ENCODE measurements at places on chromosomes 2 and 18. TPM values are rescaled to one million over a fixed set of nuclear protein-coding genes. Genes with fewer than 3 reads are reported as not detected.

Gene PPIL3
- polyA plus RNA-seq = 65.3 TPM

Gene SLC9A4
- polyA plus RNA-seq = 0.12 TPM

Gene SLC30A3
- polyA plus RNA-seq = 18.6 TPM

Gene UPP2
- 1.5 TPM for polyA plus RNA-seq

Gene QPCT
- 25.6 TPM for polyA plus RNA-seq

Gene KLF7
- polyA plus RNA-seq = 24.4 TPM

Gene SERPINB13
- not detected for polyA plus RNA-seq

All from spinal cord (tissue), 10 donors.